ENCODE measurements at places on chromosomes 2 and 18.

DNA sequence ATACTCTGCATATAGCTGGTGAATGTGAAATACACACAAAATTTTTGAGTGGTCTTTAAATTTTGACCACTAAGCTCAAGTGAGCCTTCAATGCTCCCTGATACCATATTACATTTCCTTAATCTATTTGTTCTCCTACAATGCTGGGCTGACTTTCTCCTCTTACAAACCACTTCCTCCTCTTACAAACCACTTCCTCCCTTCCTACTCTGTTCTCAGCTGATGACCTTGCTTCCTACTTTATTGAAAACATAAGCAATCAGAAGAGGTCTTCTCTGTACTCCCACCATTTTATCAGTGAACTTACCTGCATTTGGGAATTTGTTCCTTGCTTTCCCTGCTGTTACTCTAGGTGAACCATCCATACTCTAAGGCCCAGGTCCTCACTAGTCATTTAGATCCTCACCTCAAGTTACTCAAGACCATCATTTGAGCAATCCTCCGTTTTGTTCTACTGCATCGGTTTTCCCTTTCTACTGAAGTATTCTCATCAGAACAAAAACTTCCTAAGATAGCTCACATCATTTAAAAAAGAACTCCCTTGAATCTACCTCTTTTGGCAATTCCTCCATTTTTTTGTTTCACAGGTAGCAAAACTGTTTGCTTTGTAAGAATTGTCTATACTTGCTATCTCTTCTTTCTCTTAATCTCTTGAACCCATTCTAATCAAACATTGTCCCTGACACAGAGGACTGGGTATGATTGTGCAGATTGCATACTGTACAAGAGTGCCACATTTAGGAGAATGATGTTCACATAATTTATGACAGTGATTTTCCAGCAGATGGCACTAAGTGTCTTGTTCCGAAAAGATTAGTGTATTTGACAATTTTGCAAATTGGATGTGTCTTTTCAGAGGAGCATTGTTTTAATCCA lies 96.5 kb downstream of the EPB41L5 start:
- DNase-seq = no peak

DNA sequence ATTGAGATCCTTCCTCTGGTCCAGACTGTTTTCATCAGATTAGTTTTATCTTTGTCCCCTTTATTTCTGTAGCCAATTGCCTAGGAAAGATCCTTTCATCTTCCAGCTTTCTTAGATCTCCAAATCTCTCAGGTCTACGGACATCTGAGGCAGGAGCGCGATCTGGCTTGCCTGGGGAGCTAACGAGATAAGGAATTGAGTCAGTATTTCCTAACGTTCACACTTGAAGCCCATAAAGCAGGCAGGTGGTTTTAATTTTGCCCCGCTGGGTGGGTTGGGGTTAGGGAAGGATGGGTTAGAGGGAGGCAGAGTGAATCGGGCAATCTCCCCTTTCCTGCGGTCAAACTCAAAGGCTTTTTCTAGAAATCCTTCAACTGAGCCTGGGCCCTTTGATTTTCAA lies 727 bp upstream of the TTLL4 start:
- DNase-seq = no peak

DNA sequence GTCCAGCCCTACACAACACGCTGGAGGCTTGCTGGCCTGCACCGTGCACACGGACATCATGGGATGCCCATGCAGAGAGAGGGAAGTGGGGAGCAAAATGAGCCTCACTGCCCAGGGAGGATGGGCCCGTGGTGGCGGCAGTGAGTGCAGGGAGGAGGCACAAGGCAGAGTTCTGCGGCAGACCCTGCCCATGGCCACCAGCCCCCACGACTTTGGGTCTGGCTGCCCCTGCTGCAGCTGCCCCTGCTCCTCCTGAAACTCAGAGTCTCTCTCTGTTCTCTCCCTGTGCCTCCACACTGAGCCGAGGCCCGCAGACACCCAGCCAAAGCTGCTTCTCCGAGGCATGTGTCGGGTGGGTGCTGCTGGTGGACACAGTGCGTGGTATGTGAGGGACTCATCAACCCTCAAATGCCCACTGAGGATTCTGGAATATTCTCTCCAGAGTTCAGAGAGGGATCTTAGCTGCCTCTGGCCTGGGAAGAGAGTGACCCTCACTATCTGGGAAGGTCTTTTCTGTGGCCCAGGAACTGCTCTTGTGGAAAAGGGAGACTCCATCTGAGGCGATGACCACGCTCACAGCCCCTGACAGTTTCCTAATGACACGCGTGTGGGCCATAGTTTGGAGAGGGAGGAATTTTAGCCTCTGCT lies 45.1 kb upstream of the HPCAL1 start:
- no peak for DNase-seq

DNA sequence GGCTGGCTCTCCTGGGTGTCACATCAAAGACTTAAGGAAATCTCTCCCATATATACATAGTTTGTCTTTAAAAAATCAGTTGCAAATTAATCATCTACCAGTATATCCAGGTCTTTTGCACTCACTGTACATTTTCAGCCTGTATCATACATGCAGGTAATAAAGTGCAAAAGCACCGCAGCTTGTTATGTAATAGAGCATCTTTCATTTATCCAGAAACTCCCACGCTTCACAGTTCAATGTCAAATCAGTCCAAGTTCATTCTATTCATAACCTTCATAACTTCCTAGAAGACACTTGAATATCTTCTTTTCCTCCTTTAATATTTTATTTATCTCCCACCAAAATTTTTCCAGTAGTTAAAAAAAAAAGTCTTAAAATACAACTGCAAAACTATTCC lies 89.6 kb upstream of the KCTD1 start:
- DNase-seq = no peak

GRCh38 chr2:181678861-181679543 lies 1.3 kb downstream of the NEUROD1 start:
- no peak for DNase-seq
